ENCODE measurements at places on chromosomes 7 and 10.

DNA sequence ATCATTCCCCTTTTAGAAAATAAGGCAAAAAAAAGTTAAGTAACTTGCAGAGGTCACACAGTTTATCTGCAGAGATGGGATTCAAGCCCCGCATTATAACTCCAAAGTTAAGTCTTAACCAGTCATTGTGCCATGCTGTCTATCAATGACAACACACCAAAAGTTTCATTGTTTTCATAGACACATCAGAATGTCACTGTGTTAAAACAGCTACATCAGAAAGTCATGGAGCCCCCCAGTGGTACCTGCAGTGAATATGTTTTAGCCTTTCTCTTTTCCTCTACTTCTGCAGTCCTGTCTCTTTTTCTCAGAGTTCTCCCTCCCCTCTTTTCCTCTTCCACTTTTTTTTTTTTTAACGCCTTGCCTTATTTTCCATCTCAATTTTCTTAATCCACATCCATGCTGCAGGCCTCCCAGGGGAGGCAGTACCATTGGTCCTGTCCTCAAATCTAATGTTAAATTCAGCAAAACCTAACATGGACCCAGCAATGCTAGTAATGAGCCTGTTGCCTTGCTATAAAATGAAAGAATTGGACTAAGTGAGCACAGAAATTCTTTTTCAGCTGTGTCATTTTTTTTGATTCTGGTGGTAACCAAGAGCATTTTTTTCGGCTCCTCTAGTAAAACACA, 3.8 kb upstream of the NRCAM start:
- DNase-seq = no peak

DNA sequence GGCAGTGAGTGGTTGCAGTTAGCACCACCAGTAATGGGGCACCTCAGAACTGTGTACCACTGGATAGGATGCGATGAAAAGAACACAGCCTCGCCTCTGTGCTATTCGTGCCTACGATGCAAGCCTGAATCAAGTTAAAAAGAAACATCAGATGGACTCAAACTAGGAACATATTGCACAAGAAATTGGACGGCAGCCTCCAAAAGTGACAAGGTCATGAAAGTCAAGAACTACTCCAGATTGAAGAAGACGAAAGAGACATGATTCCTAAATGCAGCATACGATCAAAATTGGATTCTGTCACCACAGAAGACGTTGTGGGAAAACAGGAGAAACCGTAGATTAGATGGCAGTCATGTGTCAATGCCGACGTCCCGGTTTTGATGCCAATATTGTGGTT, 648.1 kb upstream of the FOXK1 start:
- no peak for DNase-seq

DNA sequence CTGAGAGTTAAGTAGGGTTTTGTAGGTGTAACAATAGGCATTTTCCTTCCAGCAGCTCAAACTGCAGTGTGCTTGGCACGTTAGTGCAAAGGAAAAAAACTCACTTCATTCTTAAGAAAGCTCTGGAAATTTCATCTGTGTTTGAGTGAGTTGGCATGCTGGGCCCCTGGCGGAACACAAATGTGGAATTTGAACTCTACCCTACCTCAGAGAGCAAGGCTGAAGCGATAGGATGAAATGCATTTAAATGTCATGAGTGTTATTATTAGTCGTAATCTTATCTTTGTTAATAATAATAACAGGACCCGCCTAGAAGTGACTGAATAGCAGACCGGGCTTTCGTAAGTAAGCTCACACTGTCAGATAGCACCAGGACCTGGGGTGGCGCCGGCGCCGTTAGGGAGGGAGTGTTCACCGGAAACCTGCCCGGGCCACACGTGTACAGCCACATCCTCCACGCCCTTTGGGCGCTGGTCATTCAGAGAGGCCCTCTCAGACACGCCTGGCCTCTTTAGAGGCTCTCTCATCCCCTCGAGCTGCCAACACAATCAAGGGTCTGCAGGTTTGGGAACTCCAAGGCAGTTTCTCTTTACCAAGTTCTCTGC, 63.5 kb downstream of the GRK5 start:
- DNase-seq = no peak

DNA sequence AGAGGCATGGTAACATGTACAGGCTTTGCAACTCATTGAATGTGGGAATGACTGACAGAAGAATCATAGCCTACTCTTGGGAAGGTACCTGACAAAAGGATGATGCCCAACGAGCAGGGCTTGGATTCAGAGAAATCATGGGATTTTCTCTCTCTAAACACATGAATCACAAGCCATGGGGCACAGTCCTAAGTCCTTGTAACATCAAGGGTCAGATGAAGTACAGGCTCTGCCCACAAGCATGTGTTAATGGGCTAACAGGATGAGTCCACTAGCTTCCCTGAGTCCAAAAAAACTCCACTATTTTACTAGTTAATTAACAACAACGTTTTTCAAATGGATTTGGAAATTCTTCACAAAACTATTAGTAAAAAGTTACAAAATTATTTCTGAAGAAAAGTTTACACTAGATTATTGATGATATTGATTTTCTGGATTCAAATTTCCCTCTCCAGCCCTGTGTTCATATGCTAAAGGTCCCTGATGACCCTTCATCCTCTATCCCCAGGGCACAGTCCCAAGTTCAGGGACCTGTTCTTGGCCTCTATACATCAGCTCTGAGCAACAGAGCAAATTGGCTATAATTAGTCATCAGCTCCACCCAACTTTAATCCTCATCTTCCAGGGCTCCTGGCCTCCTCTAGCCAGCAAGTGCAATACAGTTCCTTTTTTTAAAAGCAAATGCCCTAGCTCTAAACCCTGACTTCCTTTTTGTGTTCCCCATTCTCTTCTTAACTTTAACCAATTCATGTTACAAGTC, 99.8 kb downstream of the GSAP start:
- no peak for DNase-seq

DNA sequence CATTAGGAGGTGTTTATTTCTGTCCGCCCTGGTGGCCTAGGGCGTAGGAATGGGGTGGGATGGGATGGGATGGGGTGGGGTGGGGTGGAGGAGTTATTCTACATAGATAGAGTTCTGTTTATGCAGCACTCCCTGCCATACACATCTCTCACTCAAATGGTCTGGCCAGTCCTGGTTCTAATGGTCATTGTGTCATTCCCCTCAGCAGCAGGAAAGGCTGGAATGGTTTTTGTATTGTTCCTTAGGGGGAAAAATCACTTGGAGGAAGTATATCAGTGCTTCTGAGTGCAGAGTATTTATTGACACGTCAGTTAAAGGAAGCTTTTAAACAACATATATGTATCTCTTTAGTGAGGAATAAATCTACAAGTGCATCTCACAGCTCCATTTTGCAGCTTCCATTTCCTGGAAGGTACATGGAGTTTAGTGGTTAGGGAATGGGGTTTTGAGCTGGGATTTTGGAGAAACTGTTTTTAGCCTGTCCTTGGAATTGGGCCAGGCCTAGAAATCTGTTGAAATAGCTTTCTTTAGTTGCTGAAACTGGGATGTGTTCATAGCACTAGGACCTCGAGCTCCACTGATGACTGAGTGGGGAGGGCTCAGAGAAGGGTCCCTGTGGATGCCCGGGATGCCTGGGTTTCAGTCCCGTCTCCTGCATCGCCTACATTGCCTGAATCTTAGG, 8.3 kb downstream of the TSPAN14 start:
- DNase-seq = no peak

DNA sequence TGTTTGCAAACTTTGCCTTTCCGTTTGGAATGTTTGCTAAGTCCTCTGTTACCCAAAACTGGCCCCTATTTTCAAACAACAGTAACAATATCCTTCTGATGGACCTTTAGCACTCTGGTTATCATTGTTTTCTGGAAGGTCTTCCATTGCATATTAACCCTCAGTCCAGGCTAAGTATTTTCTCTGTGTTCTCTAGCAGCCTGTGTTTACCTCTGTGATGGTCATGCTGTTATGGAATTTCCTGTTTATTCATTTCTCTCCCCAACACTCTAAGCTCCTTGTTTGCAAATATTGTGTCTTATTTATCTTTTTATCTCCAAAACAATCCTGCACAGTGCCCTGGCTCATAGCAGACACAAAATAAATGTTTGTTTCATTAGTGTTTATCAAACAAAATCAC, 560.3 kb downstream of the ATRNL1 start:
- no peak for DNase-seq

DNA sequence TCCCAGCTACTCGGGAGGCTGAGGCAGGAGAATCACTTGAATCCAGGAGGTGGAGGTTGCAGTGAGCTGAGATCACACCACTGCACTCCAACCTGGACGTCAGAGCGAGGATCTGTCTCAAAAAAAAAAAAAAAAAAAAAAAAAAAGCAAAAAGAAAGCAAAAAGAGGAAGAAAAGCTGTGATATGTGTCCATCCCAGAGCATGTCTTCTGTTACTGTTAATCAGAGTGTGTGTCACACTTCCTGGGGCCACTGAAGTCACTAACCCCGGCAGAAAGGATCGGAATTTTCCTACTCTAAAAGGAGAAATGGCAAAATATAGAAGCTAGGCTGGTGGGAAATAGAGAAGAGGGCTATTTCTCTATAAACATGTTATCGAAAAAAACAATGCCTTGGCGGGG, 11.9 kb downstream of the PIK3AP1 start:
- no peak for DNase-seq

DNA sequence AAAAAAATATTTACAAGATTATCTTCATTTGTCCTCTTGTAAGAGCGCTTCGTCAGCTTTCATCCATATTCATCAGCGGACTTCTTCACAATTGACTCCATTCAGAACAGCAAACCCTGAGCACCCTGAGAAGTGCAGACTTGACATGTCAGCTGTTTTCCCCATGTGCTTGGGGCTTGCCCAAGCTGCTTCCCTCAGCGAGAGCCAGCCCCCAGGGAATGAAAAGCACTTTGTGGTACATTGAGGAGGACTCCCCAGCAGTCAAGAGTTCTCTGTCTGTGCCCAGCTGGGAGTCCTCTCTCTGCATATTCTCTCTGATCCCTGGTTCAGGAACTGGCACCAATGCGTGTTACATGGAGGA, 22.7 kb downstream of the HKDC1 start:
- DNase-seq = no peak

- no peak for DNase-seq
Observed at GRCh38 chr10:77251297-77252013, 386.2 kb downstream of the KCNMA1 start.

- no peak for DNase-seq
Observed at GRCh38 chr7:27616914-27617548, 45.7 kb downstream of the HIBADH start.

GRCh38 chr7:4037877-4038276, 644.2 kb upstream of the FOXK1 start:
- no peak for DNase-seq

GRCh38 chr10:71188201-71188600, 24.2 kb upstream of the UNC5B start:
- no peak for DNase-seq

DNA sequence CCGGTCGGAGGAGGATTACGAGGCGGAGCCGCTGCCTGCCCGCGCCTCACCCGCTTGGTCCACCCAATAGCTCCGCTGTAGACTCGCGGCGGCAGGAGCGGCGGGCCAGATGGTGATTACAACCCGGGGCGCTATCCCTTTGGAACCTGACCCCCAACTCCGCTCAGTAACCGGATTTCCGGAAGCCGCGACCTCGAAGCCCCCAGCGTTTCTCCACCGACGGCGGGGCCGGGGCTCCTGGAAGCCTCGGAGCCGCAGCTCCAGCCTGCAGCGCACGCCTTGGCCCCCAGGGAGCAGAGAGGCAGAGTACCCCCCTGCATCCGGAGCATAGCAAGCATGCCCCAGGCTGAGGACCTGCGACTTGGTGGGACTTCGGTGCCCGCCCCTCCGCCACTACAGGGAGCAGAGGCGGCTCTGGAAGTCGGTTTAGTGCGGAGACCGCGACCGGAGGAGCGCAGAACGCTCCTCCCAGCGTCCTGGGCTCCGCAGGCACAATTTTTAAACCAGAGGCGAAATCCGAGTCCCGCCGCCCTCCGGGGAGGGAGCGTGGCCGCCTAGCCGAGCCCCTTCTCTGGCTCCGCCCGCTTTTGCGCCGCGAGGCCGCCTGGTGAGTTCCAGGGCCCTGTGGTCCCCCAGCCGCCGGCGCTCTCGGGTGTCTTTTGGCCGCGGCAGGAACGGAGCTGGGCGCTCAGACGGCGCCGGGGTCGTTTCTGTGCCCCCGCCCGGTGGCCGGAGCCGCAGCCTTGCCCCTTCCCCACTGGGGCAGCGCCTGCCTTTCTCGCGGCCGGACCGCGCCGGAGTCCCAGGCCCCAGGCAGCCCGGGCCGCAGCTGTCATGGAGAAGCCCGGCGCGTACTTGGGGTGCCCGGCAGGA, 28.2 kb upstream of the BMS1 start:
- no peak for DNase-seq

GRCh38 chr10:34727595-34728033, 87.5 kb downstream of the PARD3 start:
- DNase-seq = no peak

DNA sequence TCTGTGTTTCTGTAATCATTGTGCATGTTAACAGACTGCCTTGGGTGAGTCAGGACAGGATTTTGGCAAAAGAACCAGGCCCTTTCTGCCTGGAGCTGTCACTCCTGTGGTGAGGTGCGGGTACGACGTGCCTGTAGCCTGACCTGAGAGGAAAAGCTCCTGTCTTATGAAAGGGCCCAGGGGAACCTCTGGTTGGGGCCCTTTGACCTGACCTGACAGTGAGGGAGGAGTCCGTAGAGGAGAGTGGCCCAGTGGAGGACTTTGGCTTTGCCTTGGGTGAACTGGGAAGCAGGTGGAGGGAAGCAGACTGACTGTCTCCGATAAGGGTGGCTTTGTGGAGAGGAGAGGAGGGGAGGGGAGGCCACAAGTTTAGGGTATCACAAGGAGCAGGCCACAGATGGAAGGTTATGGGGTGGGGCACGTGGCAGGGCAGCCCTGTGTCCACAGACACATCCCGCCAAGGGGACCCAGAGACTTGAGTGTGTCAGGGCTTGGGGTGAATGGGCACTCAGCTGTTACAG, 6.9 kb downstream of the PFKP start:
- DNase-seq = no peak
